ENCODE measurements at places on chromosomes 5 and 9.

GRCh38 chr9:133888809-133889491 is 103.2 kb downstream of the VAV2 start:
- DNase-seq: no peak

GRCh38 chr9:38207247-38207778 is 138.3 kb upstream of the SHB start:
- DNase-seq: no peak

DNA sequence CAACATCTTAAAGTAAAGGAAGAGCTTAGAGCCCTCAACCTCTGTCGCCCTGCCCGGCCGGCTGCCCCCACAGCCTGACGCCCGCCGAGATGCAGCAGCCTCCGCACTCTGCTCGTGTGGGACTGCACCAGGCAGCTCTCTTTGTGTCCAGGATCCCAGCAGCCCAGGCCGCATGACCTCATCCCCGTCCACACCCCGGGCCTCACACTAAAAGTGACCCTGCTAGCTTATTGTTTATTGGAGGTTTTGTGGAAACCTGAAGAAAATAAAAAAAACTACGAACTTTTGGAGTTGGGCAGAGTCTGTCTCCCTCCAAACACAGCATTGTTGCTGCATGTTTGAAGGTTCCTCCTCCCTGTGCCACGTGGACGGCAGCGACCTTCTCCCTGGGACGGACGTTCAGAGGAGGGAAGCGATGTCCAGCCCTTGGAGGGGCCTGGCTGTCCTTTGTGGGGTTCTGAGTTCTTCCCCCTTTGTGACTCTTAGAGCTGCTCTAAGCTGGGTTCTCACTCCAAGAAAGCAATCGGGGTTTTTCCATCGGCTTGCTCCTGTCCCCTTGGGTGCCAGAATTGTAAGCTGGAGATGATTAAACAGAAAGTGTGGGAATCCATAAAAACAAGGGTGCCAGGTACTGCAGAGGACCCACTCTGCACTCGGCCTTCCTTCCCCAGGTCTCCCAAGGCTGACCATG is 103.5 kb upstream of the COL5A1 start:
- DNase-seq: no peak

DNA sequence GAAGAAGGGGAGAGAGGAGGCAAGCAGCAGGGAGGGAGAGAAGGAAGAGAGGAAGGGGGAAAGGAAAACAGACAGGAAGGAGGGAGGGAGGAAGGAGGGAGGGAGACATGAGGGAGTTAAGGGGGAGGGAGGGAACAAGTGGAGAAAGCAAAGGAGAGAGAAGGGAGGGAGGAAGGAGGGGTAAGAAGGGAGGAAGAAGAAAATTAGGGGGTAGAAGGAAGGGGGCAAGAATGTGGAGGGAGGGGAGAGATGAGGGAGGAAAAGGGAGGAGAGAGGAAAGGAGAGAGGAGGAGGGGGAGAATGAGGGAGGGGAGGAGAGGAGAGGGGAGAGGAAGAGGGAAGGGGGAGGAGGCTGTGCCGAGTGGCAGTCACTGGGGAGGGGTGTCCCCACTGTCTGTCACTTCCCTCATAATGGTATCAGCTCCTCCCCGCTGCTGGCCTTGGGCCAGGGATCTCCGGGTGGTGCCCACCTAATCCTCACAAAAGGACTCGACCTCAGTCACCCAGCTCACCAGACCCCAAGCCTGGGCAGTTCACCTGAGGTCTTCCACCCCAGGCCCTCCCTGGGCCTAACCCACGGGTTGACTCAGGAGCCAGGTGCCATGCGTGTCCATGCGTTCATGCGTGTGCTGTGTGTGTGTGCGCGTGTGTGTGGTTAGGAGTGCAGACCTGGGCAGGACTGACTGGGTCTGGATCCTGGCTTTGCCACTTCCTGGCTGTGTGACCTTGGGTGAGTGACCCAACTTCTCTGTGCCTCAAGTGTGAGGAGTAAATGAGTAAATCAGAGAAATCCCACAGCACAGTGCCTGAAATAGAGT is 18.1 kb downstream of the C9orf50 start:
- no peak for DNase-seq

DNA sequence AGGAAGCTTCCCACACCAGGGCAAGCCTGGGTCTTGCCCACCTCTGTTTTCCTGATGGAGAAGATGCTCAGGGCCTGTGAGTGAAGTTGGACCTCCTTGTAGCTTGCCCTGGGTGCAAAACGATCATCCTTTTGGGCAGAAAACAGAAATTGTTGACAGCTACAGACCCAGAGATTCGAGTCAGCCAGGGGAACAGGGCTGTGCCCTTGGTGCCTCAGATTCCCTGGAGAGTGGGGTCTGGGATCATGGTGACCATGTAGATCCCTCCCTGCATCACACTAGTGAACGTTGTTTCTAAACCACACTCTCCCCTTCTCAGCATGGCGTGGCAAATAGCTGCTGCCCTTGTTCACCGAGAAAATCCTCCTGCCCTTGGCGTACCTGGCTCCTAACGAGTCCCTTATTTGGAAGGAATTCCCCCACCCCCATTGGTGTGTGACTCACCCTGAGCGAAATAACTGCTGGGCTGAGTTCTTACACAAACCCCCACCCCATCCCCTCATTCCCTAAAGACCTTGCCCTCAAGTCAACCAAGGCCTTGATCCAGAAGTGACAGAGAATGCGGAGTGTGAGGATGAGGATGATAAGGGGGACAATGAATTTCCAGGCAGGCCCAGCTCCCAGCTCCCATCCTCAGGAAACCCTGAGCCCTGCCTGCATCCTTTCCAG is 1.1 kb upstream of the DCANP1 start:
- DNase-seq: no peak
